ENCODE measurements at places on chromosomes 7 and 10.

DNA sequence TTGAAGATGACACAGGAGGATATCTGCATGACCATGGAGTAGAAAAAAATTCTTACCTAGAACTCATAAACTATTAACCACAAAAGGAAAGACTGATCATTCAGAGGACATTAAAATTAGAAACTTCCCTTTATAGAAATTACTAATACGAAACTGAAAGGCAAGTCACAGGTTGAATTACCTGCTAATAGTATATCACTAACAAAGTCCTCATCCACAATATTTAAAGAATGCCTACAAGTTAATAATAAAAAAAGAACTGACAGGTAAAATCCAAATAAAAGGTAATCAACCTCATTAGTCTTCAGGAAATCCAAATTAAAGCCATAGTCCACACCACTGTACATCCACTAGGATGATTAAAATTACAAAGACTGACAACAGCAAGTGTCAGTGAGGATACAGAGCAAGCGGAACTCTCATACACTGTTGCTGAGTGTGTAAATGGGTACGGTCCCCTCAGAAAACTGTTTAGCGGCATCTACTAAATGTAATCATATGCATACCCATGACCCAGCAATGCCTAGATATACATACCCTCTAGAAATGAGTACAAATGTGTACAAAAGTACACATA, 71.2 kb downstream of the ARHGAP21 start:
- no peak for DNase-seq

DNA sequence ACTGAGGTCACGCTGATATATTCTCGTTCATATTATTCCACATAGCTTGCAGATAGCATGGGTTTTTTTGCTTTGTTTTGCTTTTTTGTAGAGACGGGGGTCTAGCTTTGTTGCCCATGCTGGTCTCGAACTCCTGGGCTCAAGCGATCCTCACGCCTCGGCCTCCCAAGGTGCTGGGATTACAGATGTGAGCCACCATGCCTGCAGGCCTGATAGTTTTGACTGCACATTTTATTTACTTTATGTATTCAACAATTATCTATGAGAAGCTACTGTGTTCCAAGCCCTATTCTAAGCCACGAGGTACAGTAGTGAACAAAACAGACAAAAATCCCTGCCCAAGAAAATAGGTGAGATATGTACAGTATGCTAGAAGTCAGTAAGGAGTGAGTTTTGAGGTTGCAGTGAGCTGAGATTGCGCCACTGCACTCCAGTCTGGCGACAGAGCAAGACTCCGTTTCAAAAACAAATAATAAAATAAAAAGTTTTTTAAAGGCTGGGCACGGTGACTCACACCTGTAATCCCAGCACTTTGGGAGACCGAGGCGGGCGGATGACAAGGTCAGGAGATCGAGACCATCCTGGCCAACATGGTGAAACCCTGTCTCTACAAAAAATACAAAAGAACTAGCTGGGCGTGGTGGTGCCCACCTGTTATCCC, 1.3 kb upstream of the YWHAG start:
- no peak for DNase-seq

DNA sequence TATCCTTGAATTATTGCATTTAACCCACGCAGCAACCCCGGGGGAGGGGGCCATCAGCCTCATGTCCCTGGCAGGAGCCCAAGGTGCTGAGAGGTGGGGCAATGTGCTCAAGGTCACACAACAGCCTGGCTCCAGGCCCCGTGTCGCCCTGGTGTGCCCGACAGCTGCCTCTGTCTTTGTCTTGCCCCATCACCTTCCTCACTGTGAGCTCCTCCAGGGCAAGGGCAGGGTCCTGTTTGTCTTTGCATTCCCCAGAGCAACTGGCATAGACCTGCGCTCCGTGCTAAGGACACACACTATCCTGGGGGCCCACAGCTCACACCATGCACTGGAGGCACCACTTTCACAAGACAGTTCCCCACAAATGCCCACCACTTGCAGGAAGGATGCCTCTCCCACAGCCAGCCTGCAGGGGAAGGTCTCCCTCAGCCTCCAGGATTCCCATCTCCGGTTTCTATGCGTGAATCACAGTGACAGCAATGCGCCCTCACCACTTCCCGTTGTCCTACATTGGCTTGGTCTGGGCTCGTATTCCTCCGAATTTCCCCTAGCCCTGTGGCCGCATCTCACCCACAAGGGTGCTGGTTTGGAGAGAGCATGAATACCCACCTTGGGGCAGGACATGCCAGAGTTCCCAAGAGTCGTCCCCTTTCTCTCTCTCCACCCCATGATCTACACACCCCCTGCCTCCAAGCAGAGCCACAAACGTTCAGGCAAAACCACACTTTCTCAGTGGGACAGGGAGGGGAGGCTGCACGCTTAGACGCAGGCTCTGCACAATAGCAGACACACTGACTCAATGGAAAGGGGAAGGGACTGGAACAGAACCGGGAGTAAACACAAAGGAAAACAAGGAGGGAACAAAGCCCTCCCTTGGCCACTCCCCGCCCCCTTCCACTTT, 10.3 kb downstream of the ITPRIP start:
- DNase-seq, result no peak

- DNase-seq, result no peak
These were observed 907 bp upstream of the VPS50 start for GRCh38 chr7:93231259-93231658.

DNA sequence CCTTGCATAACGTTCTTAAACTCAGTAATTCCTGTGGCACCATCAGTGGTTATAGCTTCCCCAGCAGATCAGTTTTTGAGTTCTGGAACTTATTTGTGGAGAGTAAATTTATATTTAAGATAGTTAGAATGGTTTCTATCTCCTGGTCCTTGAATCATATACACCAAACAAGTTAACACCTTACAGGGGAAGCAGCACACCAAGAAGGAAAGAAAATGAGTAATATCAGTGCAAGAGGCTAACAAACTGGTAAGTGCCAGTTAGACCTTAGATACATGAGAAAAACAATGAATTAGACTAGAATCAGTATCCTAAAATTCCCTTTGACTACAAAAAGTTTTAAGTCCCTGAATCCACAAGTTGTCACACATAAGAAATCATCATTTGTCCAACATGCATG, 54.2 kb downstream of the ABI1 start:
- no peak for DNase-seq

GRCh38 chr10:43979551-43979950, 330.9 kb upstream of the ZNF32 start:
- no peak for DNase-seq

DNA sequence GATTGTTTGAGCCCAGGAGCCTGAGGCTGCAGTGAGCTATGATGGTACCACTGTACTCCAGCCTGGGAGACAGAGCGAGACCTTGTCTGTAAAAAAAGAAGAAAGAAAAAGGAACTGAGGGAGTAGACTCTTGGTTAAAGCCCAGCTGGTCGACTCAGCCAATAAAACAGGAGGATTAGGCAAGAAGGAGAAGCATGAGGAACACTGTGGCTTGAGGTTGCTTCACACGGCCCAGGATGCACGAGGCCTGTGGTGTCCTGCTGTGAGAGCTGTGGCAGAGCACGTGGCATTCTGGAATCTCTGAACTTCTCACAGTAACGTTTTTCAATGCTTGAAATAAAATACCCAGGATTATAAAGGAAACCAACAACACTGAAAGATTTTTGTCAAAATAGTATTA, 93.3 kb downstream of the CUL2 start:
- DNase-seq, result peak; percentile 21

DNA sequence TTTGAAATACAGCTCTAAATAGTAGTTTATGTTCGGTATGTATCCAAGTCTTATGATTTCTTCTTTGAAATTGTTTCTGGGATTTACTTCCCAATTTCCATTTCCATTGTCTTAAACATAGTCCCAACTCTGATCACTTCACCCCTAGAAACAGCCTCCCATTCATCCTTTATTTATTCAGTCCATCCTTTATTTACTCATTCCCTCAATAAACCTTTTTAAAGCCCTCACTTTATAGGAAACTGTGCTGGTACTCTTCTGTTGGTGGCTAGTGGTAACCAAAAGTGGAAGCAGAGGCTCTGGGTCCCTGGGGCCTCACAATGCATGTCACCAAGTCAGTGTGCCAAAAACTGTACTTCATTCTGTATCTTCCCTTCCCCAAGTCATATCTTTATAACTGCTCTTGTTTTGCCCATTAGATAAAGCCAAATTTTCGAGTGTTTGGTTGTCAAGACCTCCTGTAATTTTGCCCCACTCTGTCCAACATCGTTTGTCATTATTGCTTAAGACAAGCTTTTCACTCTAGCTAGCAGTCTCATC, 3.9 kb upstream of the EPC1 start:
- DNase-seq, result no peak

GRCh38 chr7:142359694-142360279, 101.9 kb upstream of the PRSS58 start:
- DNase-seq, result no peak

GRCh38 chr7:38833329-38833728, 75.7 kb downstream of the VPS41 start:
- DNase-seq, result no peak

DNA sequence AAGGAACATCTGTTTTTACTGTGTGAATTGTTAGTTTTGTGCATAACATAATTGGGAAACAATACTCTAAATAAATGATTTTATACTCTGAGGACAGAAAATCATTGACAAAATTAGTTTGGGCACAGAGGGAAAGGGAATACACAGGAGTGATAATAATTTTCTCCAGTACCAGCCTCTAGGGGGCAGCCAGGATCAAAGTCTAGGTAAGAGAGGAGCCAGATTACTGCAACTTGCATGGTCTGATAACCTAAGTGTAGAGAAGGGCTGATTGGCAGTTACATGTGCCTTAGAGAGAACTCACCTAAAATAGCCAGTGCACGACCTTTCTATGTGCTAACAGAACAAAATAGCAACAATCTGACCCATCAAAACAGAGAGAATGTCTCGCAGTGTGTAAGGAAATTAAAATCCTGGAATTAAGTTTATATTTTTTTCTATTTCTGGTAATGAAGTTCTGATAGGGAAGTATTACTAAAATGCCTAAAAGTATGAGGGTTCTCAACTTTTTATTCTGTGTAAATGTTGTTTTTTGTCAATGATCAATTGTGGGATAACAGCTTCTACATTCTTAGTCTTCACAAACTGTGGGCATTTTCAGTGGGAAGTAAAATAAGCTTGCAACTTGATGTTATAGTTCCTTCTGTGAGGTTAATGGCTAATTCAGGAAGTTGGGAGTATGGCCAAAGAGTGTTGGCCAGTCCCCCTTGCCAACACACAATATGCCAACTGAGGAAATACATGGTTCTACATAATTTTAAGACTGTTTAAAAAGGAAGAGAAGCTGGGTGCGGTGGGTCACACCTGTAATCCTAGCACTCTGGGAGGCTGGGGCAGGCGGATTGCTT, 66.4 kb downstream of the EXOC6 start:
- peak; percentile 62 for DNase-seq

DNA sequence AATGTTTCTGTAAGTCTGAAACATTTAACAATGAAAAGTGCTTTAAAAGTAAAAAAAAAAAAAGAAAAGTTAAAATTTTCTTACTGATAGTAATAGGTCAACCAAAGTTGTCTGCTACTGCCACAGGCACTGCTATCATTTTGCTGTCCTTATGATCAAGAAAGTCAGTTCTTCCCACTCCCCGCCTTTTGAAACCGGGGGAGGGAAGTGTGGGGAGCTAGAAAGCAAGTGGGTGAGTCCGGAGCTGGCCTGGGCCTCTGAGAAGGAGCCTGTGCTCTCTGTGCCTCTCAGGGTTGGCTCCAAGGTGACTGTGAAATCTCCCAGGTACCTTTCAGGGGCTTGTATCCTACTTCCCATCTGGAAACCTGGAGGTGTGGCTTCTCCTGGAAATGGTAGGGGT, 7.3 kb downstream of the C7orf57 start:
- DNase-seq, result no peak
